Stimulated activated CD8-positive, alpha-beta memory T cell treated with anti-CD3 and anti-CD28 coated beads, Interleukin-7, amount 100 ng/mL, for 24 hours (primary cell): ENCODE measurements at places on chromosomes 7 and 10.

DNA sequence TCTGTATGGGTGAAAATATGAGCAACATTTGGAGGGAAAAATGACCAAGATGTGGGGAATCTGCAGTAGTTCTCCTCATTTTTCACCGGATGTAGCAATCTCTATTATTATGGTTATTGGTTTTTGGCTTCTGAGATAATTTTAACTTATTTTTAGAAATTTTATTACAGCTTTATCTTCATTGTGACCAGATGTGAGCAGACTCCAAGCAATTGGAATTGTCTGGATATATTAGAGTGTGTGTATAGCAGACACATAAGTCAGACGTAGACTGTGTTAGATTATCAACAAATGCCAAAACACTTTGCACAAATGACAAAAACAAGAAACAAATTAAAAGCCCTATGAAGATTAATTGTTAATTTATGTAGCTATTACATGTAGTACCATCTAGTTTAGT lies 249.1 kb downstream of the DNAJB9 start:
- DNase-seq: no peak

DNA sequence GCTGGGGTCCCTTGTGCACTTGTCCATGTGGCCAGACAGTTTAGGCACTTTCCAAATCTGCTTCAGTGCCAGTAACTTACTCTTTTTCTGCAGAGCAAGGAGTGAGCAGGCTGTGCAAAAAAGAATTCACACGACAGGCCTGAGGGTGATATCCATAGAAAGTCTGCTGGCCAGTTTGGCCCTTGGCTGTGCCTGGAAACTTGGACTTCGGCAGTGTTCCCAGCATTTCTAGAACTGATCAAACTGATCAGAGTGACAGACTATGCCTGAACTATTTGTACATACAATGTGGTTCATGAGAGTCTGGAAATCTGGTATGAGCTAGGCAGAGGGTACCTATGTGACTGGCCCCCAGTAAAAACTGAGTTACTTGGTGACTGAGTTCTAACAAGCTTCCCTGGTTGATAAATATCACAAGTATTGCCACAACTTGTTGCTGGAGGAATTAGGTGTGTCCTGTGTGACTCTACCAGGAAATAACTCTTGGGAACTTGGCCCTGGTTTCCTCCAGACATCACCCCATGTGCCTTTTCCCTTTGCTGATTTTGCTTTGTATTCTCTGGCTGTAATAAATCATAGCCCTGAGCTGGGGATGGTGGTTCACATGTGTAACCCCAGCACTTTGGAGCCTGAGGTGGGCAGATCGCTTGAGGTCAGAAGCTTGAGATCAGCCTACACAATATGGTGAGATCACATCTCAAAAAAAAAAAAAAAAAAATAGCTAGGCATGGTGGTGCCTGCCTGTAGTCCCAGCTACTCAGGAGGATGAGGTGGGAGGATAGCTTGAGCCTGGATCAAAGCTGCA lies 3.3 kb upstream of the DENND10 start:
- no peak for DNase-seq

GRCh38 chr7:78379148-78379547 lies 580.6 kb downstream of the PHTF2 start:
- no peak for DNase-seq

DNA sequence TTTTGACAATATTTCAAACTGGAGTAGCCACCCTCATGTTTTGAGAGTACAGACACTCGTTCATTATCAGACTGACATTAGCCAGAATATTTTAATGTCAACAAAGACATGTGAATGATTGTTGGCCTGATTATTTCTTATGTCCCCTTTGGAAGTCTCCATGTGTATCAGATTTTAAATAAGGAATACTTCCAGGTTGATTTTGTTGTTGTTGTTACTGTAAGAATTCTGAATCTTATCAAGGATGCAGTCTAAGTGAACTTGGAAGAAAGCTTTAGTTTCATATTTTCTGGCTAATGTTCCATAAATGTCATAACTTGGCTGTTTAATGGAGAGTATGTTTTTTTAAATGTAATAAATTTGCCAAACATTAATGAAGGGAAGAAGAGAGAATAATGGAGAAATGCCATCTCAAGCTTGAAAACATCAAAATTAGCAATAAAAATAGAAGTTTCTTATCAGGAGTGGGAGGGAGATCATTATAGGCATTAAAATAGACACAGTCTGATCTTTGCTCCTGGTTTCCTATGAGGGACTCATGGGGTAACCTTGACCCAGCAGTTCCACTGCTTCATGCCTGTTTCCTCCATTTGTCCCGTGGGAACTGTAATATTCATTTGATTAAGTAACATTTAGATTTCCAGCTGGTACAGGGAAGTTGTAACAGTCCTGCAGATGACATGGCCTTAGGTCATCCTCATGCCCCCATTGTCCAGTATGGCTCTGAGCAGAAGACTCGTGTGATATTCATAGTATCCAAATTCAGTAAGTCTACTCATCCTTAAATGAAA lies 122.4 kb upstream of the KIAA1217 start:
- no peak for DNase-seq
